Stimulated activated CD8-positive, alpha-beta memory T cell treated with anti-CD3 and anti-CD28 coated beads, Interleukin-15, amount 100 ng/mL, for 4 hours (primary cell): ENCODE measurements at places on chromosomes 6 and 20.

GRCh38 chr6:43368259-43369160 is 937 bp downstream of the ZNF318 start:
- DNase-seq = no peak

DNA sequence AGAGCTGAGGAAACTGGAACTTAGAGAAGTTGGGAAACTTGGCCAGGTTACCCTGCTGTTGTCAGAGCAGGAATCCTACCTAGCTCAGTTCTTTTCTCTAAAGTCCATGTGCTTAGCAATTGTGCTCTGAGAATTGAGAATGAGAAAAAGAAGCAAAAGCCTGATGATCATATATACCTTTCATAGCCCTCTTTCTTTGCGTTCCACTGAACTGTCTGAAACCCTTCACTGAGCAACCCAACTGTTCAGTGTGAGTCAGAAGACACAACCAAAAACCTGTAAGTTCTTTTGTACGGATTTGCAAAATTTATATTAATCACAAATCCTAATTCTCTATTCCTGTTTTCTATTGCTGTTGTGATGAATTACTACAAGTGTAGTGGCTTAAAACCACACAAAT is 80.6 kb downstream of the PHF3 start:
- no peak for DNase-seq

GRCh38 chr6:167267921-167268401 is 23.2 kb upstream of the UNC93A start:
- no peak for DNase-seq

- DNase-seq = no peak
These were observed at the start of gene LTB for GRCh38 chr6:31582230-31582643. Gene LTB, minus strand, starts transcription at chr6:31582424. Its CDS starts 7 bp downstream, at chr6:31582417.

DNA sequence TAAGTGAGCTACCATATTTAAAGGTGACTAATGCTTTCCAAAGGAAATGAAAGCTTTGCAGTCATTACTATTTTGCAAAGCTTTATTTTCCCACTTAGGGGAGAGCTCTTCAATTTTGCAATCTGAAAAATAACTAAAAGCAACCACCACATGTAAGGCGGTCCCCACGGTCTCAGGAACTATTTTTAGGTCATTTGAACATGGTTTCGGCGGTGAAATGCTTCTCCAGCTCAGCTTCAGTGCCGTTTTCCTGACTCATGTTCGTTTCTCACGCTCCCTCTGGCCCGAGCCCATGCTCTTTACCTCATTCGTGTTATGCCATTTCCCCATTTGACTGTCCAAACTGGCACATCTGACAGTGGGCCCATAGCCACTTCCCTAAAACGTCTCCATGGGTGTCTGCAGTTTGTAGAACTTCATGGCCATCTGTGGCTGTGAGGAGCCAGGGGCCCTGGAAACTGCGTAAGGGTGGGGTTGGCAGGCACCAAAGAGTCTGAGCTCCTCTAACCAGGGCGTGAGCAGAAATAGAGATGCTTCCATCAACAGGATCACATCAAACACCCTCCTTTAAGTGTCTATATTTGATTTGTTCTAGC is 46.5 kb downstream of the ADTRP start:
- no peak for DNase-seq

- DNase-seq = no peak
These were observed 161.1 kb downstream of the SCP2D1 start for GRCh38 chr20:18974660-18975059.

DNA sequence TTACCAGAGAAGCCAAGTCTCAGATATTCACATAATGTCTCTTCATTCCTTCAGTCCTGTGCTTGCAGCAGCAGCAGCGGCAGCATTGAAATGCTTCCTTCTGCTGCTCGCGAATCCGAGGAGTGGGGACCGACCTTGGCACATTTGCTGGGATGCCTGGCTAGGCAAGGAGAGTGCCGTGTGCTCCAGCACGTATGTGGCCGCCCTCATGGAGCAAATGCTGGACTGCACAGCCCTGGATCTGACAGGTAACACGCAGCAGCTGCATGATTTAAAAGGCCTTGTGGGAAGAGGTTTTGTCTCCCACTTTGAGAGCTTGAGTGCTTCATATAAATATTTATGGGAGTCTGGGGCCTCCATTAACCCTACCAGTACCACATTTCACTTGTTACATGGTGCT is 9.9 kb downstream of the MAFB start:
- no peak for DNase-seq

DNA sequence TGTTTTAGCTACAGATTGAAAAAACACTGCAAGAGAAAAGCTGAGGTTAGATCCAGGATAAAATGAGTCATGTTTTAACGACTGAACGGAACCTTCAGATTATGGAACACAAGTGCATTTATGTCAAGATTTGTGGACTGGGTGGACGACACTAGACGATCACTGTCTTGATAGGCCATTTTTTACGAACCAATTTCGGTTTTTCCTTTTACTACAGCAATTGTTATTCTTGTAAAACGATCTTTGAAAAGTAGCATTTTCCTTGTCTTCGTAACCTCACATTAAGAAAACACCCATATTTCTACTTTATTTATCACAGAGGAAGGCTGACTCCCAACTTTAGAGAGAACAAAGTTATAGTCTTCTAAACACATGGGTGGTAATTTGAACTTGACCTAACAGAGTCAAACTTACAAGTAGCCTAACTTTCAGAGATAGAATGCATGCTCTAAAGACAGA is 294.2 kb upstream of the TCF21 start:
- DNase-seq = no peak

DNA sequence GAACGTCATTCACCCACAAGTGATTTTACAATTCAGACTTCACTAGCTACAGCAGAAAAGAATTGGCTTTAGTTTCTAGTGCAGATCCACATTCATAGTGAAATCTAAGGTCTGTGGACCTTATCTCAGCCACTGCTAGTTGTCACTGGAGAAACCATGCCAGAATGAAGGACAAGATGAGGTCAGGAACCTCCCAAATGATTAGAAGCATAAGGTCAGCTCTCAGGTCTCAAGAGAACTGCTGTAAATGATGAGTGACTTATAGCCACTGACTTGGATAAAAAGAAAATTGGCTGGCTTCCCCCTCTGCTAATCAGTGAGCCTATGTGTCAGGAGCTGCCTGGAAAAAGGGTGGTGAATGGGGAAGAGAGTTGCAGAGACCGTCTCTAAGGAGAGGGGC is 265.3 kb upstream of the BMP2 start:
- no peak for DNase-seq

DNA sequence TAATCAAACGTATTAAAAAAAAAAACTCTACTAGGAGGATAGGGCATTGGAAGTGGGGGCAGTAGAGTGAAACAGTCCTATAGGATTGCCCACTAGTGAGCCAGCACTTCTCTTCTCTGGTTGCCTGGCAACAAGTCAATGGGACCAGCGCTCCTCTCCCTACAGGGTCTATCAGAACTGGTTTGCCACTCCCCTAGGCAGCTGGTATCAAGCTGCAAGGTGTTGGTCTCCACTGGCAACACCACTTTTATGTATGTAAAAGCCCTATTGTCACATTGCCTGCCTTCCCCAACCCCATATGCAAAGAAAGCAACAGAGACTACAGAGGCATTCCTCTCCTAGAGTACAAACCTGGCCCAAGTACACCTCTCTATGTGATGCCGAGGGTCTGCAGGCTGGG is 166.9 kb upstream of the MCHR2 start:
- DNase-seq = no peak

GRCh38 chr6:159817951-159818739 is 18.1 kb downstream of the PNLDC1 start:
- no peak for DNase-seq

- DNase-seq = no peak
These were observed 19.5 kb downstream of the NDUFAF4 start for GRCh38 chr6:96878143-96878542.

GRCh38 chr6:105310947-105311346 is 91.9 kb downstream of the PREP start:
- DNase-seq = no peak

DNA sequence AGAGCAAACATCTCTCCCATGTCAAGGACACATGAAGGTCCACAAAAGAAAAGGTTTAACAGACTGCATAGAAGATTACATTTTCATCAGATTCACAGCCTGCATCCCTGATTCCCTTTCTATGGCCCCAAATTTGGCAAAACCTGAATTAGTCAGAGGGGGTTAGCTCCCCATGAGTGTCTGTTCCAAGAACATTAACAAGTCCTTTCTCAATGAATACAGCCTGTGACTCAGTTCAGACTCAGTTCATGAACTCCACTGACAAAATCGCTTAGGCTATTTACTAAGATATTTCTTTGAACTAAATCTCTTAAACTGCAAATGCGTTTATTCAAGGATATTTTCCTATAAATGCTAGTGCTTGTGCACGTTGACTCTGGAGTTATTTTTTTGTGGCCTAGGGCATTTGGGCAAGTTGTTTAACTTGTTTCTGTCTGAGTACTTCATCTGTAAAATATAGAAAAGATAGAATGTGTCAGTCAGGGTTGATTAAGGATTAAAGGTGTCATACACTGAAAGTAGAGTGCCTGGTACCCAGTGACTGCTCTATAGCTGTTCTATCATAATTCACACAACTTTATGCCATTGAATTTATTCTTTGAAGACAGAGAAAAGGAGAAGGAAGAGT is 422.6 kb downstream of the HTR1B start:
- DNase-seq = no peak

GRCh38 chr6:118970866-118971265 is 35.9 kb upstream of the MCM9 start:
- no peak for DNase-seq

- DNase-seq = no peak
These were observed 154.2 kb upstream of the MAFB start for GRCh38 chr20:40843251-40843650.

GRCh38 chr6:154995254-154996015 is at the start of gene TIAM2:
Gene TIAM2, plus strand, starts transcription at chr6:154995315. Its CDS starts 133,909 bp downstream, at chr6:155129224.
- no peak for DNase-seq

DNA sequence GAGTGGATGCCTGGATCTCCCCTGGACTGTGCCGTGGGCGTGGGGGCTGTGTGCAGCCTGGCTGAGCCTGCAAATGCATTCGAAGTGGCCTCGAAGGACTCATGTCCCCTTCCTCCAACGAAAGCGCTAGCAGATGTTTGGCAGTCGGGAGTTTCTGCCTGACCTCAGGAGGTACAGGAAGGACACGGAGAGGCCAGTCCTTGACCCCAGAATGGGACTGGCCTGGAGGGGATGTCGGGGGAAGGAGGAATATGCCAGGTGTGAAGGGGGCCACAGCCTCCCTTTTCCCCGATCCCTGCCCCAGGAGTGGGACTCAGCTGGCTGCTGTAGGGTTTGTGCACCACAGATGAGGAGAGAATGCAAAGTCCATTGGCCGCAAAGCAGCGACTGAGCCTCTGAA is 45.6 kb downstream of the APCDD1L start:
- no peak for DNase-seq

GRCh38 chr6:31525932-31526591 is 2.7 kb upstream of the MCCD1 start:
- DNase-seq = no peak

DNA sequence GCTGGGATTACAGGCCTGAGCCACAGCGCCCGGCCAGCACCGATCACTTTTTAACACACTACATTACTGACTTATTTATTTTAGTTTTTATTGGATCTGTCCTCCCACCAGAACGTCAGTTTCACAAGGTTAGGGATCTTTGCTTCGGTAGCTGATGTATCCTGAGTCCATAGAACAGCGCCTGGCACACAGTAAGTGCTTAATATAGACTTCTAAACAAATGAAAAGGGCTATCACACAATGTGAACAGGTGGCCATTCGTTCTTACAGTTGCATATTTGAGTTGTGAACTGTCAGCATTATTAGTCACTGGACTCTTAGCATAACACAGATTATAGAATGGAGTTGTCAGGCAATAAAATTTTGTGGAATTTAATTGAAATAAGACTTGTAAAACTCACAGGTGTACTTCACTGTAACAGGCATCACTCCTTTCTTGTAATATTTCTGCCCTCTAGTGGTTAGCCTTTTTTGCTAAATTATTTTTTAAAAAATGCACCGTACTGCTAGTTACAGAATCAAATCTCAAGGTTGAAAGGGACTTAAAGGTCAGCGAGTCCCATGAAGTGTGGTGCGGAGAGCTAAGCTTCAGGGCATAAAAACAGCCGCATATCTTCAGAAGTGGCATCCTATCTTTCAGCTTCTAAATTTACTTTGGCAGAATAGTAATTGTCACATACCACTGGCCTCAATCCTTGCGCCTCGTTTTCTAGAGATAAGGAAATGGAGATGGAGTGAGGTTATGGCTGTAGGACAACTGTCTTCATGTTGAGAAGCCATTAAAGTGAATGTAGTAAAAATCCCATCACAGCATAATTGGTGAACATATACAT is 3.4 kb upstream of the TBC1D7 start:
- no peak for DNase-seq
